ENCODE measurements at places on chromosomes 16 and 17. TPM values are rescaled to one million over a fixed set of nuclear protein-coding genes. Genes with fewer than 3 reads are reported as not detected.

The MYO1D gene
- 8.7 TPM for total RNA-seq

The MT3 gene
- total RNA-seq, result 3.1 TPM

The EVPLL gene
- total RNA-seq, result not detected

The CLEC19A gene
- total RNA-seq, result not detected

The TNFAIP1 gene
- total RNA-seq, result 23.7 TPM

The GINS2 gene
- 0.47 TPM for total RNA-seq

The GIT1 gene
- 58.2 TPM for total RNA-seq

The FMNL1 gene
- 394 TPM for total RNA-seq
